Kidney (tissue), 22 donors: ENCODE measurements at places on chromosomes 1 and 21. TPM values are rescaled to one million over a fixed set of nuclear protein-coding genes. Genes with fewer than 3 reads are reported as not detected.

The SHE gene
- total RNA-seq: 18.1 TPM

The SLC66A1 gene
- 12.2 TPM for total RNA-seq

DNA sequence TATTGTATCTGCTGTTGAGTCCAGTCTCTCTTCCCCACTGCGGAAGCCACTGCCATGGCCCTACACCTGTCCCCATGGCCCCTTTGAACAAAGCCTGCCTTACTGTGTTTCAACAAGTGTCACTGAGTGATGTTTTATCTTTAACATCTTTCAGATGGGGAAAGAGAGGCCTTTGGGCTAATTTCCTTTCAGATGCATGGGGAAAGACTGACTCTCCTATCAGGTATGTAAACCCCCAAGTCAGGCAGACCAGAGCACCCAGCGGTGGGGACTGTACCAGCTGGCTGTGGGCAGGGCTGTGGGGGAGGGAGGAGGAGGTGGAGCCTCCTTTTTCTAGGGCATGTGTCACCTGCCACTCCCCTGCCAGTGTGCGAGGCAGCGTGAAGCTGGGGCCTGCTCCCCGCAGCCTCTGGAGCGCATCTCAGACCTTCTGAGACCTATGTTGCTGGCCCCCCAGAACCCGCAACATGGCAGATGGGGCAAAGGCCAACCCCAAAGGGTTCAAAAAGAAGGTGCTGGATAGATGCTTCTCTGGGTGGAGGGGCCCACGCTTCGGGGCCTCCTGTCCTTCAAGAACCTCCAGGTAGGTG is at the start of gene PLA2G2F:
PLA2G2F (plus strand) TSS at position 363 of the 590 bp plus-strand sequence; CDS start at position 468, 105 bp downstream.
- DNase-seq: no peak

- no peak for DNase-seq
These were observed 5.1 kb upstream of the PLEKHO1 start for GRCh38 chr1:150144606-150145005.

DNA sequence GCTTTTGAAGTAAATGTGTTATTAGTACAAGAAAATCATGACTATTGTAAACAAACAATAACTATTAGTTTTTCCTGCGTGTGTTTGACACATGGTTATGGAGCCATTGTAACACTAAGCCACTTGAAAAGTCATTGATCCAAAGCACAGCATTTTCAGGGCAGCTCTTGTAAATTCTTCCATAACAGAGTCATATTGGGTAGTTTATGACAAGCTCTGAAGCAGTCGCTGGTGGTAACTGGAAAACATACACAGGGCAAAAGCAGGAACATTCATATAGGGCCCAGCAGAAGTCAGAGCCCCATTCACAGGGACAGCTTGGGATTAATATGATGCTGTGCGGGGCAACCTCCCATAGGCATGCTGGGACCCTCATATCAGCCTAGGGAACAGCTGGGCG is 483.2 kb upstream of the PTBP2 start:
- no peak for DNase-seq

DNA sequence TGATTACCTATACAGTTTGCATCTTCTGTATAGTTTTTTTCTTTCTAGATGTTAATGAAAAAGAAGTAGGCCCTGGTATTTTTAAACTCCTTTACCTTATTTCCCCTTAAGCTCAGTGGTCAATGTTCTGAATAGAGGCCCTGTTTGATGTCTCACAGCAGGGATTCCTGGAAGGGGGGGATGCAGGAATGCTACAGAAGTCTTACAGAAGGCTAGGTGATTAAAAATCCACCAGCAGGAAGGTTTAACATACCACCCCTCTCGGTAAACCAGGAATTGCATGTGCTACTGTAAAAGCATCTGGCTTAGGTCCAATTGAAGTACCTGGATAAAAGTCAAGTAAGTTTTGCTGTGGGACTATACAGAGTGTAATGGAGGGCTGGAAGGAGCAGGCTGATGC is 78.3 kb downstream of the NOS1AP start:
- no peak for DNase-seq

The CRABP2 gene
- total RNA-seq: 15.2 TPM

DNA sequence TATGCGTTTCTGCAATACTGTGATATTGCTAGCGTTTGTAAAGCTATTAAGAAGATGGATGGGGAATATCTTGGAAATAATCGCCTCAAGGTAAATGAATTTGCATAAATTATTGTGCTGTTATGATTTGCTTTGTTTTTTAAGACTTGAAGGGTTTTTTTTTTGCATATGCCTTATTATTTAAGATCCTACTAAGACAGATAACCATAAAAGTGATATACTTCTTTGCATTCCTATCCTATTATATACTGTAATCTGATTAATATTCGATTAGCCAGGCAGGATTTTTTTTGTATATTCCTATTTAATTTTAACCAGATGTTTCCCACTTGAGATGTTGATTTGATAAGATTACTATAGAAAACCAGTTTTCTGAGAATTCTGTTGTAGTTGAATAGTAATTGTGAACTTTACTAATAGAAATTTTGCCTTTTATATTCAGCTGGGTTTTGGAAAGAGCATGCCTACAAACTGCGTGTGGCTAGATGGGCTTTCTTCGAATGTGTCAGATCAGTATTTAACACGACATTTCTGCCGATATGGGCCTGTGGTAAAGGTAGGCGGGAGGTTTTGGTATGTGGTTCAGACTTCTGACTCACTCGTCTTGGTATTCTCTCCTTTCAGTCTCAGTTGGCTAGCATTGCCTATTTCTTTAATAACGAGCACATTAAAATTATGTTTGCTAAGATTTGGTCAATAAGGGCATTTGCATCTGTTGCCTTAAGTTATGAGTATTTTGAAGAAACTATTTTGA is 56.8 kb downstream of the ZBTB17 start:
- DNase-seq: no peak

DNA sequence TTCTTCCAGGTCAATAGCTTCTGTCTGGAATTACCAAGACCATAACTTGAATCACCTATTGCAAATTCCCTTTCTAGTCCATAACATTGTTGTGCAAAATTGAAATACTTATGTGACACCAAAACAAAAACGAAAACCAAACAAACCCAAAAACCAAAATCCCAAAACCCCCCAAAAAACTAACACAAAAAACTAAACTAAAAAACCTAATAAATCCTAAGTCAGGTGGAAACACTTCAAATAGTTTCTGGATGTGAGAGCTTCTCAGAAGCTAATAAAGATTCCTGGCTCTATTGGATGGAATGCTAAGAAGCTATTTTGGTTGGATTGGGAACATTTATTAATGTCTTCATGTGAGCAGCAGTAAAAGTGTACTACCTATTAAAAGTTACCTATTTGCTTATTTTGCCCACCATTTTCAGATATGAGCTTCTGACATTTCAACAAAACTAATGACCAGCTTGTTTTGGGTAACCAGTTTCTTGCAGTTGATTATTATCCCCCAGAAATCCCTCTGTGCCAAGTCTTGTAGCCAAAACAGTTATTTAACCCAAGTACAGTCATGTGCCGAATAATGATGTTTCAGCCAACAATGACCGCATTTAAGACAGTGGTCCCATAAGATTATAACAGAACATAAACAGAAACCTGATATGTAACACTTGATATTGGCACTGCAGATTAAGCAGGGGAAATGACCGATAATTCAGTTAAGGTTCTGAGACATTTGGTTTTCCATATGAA is 76.4 kb downstream of the LTN1 start:
- DNase-seq: no peak

The RCSD1 gene
- 18.3 TPM for total RNA-seq
